ENCODE measurements at places on chromosomes 1 and 21. TPM values are rescaled to one million over a fixed set of nuclear protein-coding genes. Genes with fewer than 3 reads are reported as not detected.

DNA sequence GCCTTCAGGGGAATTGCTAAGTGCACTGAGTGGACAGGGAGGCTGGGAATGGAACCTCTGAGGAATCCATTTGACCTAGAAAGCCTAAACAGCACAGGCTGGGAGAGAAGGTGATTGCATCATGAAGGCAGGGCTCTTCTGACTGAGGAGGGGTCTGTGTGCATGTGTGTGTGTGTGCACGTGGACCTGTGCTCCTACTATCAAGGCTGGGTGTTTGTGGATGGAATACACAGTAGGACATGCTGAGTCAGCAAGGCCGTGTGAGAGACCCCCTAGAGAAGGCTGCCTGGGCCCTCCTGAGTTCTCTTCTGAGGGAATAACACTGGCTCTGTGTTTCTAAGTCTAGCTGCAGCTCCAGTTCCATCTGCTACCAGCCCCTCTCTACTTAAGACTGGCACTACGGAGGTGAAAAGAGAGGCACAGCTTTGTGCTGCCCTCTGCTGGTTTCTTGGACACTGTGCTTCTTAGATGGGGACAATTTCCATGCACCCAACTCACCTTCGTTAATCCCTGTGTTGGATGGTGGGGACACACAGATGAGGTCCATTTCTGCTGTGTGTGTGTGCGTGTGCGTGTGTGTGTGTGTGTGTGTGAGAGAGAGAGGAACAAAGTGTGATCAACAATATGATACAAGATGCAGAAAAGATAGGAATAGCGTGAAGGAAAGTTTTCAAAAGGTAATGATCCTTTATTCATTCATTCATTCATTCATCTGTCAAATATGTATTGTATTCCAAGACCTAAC lies 6.2 kb upstream of the EFCAB14 start:
- peak; percentile 73 for DNase-seq
- H3K27me3 ChIP-seq = no peaks in the 10 kb centered on the region
- no peaks in the 10 kb centered on the region for H3K36me3 ChIP-seq
- H3K4me3 ChIP-seq = no peak overlapping the region

DNA sequence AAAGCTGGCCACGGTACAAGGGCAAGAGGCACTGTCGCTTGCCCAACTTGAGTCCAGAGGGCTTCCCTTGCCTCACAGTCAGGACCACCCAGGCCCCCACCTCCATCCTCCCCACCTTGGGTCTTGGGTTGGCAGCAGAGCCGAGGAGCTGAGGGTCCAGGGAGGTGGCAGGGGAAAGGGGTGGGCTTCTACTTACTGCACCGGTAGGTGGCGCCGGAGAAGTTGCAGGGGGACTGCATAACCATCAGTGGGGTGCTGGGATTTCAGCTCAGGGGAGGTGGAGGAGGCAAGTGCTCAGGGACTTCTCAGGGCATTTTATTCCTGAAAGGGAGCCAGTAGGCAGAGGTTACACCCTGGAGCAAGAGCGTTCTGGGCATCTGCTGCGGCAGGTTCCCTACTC lies 44.0 kb downstream of the TRIM62 start:
- H3K27ac ChIP-seq = no peak overlapping the region
- peak; percentile 64 for DNase-seq
- no peaks in the 10 kb centered on the region for H3K36me3 ChIP-seq
- no peaks in the 10 kb centered on the region for H3K27me3 ChIP-seq

DNA sequence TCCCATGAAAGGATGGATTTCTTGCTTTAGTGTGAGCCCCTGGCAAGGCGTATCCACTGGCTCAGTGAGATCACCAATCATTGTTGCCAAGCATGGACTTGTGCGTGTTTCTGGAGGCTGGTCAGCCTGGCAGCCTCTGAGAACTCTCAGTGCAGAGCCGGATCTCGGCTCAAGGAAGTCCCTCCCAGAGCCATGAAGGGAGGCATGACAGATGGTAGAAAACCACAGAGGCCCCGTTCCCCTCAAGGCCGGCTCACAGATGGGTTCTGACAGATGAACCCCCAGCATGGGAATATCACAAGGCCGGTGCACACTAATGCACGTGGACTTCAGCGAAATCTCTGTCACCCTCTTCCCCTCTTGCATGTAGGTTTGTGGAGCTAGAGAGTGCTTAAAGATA lies 290.5 kb downstream of the AJAP1 start:
- no peaks in the 10 kb centered on the region for H3K27me3 ChIP-seq
- no peak overlapping the region for H3K27ac ChIP-seq
- H3K4me1 ChIP-seq = no peaks in the 10 kb centered on the region
- H3K4me3 ChIP-seq = no peak overlapping the region

- no peaks in the 10 kb centered on the region for H3K4me1 ChIP-seq
- H3K27me3 ChIP-seq = peaks cover 16% of the 10 kb centered on the region
- no peak overlapping the region for H3K4me3 ChIP-seq
- H3K27ac ChIP-seq = no peak overlapping the region
- no peaks in the 10 kb centered on the region for H3K36me3 ChIP-seq
Measured at GRCh38 chr1:42138586-42138985, 14.6 kb upstream of the GUCA2B start.

GRCh38 chr1:182054698-182055326 lies 6.7 kb downstream of the ZNF648 start:
- H3K4me3 ChIP-seq = no peak overlapping the region
- H3K4me1 ChIP-seq = no peaks in the 10 kb centered on the region
- no peak for DNase-seq

Gene ACTA1
- total RNA-seq = 3,042 TPM

DNA sequence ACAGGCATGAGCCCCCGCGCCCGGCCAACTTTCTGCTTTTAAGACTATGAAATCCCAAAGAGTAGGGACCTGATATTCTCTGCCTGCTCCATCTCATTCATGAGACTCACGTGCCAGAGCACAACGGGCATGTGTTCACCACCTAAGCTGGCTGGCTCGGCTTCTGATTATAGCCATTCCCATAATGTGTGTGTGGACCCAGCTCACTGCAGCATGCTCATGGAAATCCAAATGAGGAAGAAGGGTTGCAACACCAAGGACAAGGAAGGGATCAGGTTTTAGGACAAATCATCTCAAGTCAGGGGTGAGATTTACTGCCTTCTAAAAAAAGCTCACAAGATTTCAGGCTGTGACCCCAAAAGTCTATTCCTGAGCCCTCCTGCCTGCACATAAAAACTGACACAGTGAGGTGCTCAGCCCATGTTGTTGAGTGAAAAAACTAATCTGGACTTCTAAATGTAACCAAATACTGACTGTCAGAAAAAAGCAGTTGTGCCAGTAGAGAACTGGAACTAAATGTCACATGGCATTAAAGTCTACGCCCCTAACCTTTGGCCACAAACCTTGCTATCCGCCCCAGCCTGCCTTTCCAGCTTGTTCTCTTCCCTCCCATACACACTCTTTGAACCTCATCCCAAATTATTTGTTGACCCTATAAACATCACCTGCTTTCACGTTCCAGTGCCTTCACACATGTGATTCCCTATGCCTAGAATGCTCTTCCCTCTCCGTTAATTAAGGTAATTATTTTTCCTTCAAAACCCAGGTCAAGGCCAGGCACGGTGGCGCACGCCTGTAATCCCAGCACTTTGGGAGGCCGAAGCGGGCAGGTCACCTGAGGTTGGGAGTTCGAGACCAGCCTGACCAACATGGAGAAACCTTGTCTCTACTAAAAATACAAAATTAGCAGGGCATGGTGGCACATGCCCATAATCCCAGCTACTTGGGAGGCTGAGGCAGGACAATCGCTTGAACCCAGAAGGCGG lies 9.1 kb upstream of the COA7 start:
- no peaks in the 10 kb centered on the region for H3K4me1 ChIP-seq
- DNase-seq = no peak
- H3K27ac ChIP-seq = peak overlapping the region; percentile 78

- H3K27me3 ChIP-seq = no peaks in the 10 kb centered on the region
- DNase-seq = no peak
- H3K4me3 ChIP-seq = peak overlapping the region; percentile 81
- H3K4me1 ChIP-seq = peaks cover 25% of the 10 kb centered on the region
Measured at GRCh38 chr1:160284220-160284781, 632 bp downstream of the PEX19 start.

Gene ALX3
- not detected for total RNA-seq

- no peak overlapping the region for H3K27ac ChIP-seq
- peaks cover 73% of the 10 kb centered on the region for H3K36me3 ChIP-seq
- peaks cover 71% of the 10 kb centered on the region for H3K4me1 ChIP-seq
- DNase-seq = no peak
Measured at GRCh38 chr1:35180776-35181374, 12.1 kb downstream of the SFPQ start.

DNA sequence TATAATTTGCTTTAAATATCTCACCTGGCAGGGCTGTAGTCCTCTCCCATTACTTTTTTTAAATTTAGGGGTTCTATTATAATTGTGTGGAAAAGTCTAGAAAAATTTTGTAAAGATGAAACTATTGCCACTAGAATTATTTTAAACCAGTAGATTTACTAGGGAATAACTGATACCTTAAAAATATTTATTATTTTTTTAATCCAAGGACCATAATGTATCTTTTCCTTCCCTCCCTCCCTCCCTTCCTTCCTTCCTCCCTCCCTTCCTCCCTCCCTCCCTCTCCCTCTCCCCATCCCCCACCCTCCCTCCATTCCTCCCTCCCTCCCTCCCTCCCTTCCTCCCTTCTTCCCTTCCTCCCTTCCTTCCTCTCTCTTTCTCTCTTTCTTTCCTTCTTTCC lies 90.5 kb downstream of the DNM3 start:
- DNase-seq = no peak
- H3K4me1 ChIP-seq = no peaks in the 10 kb centered on the region
- no peaks in the 10 kb centered on the region for H3K27me3 ChIP-seq
- H3K4me3 ChIP-seq = no peak overlapping the region
- no peaks in the 10 kb centered on the region for H3K36me3 ChIP-seq
- no peak overlapping the region for H3K27ac ChIP-seq

DNA sequence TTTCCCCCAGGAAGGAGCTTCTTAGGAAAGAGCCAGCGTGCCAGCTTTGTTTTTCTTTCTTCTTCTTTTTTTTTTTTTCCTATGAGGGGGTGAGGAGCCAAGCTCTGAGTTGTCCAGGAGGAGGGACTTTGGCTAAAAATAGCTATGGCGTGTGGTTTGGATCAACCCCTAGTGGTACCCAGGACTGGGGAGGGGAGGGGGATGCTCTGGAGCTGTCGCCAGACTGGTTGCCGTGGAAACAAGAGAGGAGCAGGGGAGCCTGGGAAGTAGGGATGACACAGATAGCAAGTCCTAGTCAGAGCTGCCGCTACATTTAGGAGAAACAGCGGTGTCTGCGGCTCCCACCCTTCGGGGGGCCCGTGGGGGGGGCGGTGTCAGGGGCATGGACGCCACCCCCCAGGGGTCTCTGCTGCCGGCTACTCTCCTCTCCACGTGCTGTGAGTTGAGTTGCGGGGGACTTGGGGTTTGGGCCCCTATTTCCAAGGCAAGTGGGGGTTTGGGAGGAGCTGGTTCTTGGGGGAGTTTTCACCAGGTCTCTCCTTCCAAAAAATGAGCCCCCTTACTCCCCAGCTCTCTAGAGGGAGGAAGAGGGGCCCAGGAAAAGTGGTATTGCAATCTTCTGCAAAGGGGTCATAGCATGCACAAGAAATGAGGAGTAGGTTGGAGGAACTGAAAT lies at the start of gene KCNJ9:
TSS of gene KCNJ9 (plus strand) at position 278 of the 676 bp plus-strand sequence. CDS start 2,493 bp downstream, outside the sequence.
- peaks cover 56% of the 10 kb centered on the region for H3K27me3 ChIP-seq
- H3K27ac ChIP-seq = no peak within 1 kb of the TSS
- H3K4me1 ChIP-seq = peaks cover 16% of the 10 kb centered on the region
- H3K36me3 ChIP-seq = no peaks in the 10 kb centered on the region
- no peak for DNase-seq

- no peak overlapping the region for H3K27ac ChIP-seq
- H3K36me3 ChIP-seq = peaks cover 15% of the 10 kb centered on the region
- H3K4me1 ChIP-seq = no peaks in the 10 kb centered on the region
- no peak for DNase-seq
- no peaks in the 10 kb centered on the region for H3K27me3 ChIP-seq
Measured at GRCh38 chr1:108785264-108785663, 38.8 kb downstream of the STXBP3 start.

DNA sequence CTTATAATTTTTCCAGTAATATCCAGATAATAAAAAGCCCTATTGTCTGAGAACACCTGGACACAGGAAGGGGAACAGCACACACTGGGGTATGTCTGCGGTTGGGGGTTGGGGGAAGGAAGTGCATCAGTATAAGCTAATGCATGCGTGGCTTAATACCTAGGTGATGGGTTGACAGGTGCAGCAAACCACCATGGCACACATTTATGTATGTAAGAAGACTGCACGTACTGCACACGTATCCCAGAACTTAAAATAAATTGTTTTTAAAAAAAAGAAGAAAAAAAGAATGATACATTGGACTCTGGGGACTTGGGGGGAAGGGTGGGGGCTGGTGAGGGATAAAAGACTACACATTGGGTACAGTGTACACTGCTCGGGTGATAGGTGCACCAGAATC lies 144.9 kb upstream of the C1orf174 start:
- peaks cover 3% of the 10 kb centered on the region for H3K27me3 ChIP-seq
- H3K4me3 ChIP-seq = no peak overlapping the region
- no peaks in the 10 kb centered on the region for H3K4me1 ChIP-seq
- no peak overlapping the region for H3K27ac ChIP-seq
- no peak for DNase-seq

GRCh38 chr1:226223786-226224244 lies 351 bp downstream of the MIXL1 start:
- H3K27ac ChIP-seq = no peak overlapping the region
- peak overlapping the region; percentile 51 for H3K4me3 ChIP-seq
- H3K4me1 ChIP-seq = peaks cover 10% of the 10 kb centered on the region
- no peak for DNase-seq
- no peaks in the 10 kb centered on the region for H3K36me3 ChIP-seq
- peaks cover 17% of the 10 kb centered on the region for H3K27me3 ChIP-seq

- no peaks in the 10 kb centered on the region for H3K36me3 ChIP-seq
- peaks cover 16% of the 10 kb centered on the region for H3K4me1 ChIP-seq
- no peak overlapping the region for H3K4me3 ChIP-seq
- H3K27me3 ChIP-seq = no peaks in the 10 kb centered on the region
- DNase-seq = no peak
Measured at GRCh38 chr1:228935198-228935663, 200.0 kb downstream of the RHOU start.

DNA sequence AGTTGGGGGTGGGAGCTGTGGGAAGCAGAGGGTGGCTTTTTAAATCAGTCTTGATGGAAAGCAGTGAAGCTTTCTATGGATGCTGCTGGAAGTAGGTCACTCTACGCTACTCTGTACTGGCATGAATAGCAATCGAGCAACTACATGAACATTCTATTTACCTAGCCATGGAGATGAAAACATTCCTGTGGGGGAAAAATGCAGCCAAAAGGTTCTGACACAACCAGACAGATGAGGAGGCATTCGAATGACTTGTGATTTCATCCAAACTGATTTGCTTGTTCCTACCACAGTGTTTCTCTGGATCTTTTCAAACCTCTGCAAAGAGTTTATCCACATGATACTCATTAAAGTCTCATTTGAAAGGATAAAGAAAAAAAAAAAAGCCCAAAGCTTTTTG lies 95.0 kb downstream of the ASTN1 start:
- no peak for DNase-seq
- H3K4me1 ChIP-seq = no peaks in the 10 kb centered on the region
- no peaks in the 10 kb centered on the region for H3K27me3 ChIP-seq
- no peak overlapping the region for H3K27ac ChIP-seq
- no peaks in the 10 kb centered on the region for H3K36me3 ChIP-seq

DNA sequence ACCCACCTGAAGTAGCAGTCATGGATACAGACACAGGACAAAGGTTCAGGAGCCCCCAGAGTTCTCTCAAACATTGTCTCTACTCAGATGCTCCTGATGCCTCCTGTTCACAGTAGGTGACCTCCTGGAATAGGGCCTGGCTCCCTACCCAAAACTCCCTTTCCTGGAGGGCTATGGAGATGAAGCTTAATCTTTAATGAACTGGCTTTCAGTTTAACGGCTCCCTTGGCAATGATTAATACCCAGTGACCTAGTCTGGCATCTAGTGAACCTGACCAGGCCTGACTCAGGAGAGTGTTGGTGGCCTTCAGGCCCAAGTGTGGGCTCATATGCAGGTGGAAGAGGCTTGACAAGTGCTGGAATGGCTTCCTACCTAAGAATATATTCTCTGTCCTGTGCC lies 65.2 kb upstream of the TRABD2B start:
- no peaks in the 10 kb centered on the region for H3K27me3 ChIP-seq
- no peak for DNase-seq
- H3K27ac ChIP-seq = no peak overlapping the region
- no peaks in the 10 kb centered on the region for H3K4me1 ChIP-seq
- no peak overlapping the region for H3K4me3 ChIP-seq

All from heart left ventricle (tissue), 16 donors.